ENCODE measurements at places on chromosomes 13 and 19. TPM values are rescaled to one million over a fixed set of nuclear protein-coding genes. Genes with fewer than 3 reads are reported as not detected.

The INSL3 gene
- not detected for total RNA-seq

The ZNF77 gene
- total RNA-seq, result 6.4 TPM

The ERICH6B gene
- total RNA-seq, result not detected

The SERTM1 gene
- total RNA-seq, result 16.0 TPM

The CATSPERD gene
- not detected for total RNA-seq

The CLDND2 gene
- total RNA-seq, result not detected

The ZNF506 gene
- total RNA-seq, result 33.6 TPM

The CD33 gene
- 5.6 TPM for total RNA-seq

The FAM124A gene
- total RNA-seq, result 5.4 TPM

The NKG7 gene
- total RNA-seq, result 3.4 TPM

The LILRB5 gene
- total RNA-seq, result 12.3 TPM

The WTIP gene
- 7.6 TPM for total RNA-seq

The ZNF823 gene
- total RNA-seq, result 14.2 TPM
